Upper lobe of right lung (tissue), 1 donor: ENCODE measurements at places on chromosomes 12 and 14.

DNA sequence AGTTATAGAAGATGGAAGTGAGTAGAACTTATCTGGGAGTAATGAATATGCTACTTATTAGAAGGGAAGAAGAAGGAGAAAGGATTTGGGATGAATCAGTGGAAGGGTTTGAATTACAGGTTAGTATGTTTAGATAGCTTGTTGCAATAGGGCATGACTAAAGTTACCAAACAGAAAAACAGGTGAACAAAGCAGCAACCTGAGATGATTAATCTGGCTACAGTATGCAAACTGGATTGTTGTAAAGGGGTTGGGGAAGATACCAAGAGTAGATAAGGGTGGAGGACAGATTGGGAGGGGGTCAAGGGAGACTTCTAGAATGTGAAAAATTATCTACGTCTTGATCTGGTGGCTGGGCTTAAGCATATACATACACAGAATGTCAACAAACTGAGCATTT, 73.4 kb upstream of the CLEC14A start:
- DNase-seq: no peak

DNA sequence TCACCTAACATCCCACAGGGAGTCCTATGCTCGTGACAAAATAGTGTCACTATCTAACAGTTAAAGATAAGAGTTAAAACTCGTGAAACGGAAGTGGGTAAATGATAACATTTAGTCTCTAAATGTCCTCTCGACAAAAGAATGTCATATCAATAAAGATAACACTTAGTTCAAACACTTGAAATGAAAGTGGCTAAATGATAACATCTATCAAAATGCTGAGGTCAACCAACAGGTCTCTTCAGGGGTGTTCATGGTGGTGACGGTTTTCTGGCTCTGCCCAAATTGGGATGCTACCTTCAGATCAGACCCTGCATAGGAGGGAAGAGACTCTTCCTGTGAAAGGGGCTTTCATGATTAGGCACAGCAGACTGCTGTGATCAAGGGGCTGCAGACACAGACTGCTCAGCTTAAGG, 22.1 kb downstream of the IL26 start:
- no peak for DNase-seq

DNA sequence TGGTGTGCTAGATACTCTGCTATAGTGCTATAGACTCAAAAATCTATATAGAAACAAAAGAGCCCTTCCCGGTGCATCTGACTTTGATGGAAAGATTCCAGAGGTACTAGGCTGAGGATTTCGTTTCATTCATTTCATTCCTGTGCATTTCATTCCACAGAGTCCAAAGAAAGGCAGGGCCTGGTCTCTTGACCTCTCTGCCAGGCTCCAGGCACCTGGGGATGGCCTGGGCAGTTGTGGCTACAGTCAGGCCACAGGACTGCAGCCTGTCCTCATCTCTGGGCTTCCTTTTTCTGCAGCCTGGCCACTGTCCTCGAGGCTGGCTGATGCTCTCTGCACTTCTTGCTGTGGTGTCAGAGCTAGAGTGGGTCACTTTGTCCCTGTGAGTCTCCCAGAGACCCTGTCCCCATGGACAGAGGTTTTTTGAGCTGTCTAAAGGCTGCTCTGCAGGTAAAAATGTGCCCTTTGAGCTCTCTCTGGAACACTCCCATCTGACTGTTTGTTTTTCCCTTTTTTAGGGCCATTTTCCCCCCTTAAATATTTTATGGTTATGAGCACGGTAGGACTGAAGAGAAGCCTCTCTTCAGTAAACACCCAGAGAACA, 3.2 kb upstream of the VDR start:
- DNase-seq: no peak

DNA sequence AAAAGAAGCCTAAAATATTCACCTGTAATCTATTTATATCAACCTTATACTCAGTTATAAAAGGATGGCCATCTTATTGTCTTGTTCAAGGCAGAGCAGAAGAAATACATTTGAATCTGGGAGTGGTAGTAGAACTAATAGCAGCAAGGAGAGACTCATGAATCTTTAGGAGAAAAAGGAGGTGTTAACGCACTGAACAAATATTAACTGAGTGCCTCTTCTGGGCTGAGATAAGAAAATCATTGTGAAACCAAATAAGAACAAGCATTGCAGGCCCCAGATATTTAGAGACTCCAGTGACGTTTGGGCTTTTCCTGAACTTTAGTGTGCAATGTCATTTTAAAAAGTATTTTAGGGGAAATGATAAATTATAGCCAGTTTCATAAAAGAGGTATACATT, 790.6 kb downstream of the DIO2 start:
- no peak for DNase-seq

DNA sequence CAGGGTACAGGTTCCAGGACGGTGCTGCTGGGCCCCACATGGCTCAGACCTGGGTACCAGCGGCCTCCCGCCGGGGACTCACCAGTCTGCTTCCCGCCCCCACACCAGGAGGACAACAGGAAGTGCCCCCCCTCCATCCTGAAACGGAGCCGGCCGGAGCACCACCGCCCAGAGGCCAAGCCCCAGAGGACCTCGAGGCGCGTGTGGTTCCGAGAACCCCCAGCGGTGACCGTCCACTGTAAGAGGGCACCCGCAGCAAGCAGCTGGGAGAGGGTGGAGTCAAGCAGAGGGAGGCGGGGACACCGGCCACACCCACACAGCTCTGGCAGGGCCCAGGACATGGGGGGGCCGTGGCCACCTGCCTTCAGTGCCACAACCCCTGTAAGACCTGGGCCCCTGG, 8.1 kb downstream of the C14orf180 start:
- no peak for DNase-seq

GRCh38 chr14:65462411-65462810, 49.9 kb downstream of the FUT8 start:
- no peak for DNase-seq

GRCh38 chr12:94242901-94243300, 94.5 kb downstream of the PLXNC1 start:
- no peak for DNase-seq

DNA sequence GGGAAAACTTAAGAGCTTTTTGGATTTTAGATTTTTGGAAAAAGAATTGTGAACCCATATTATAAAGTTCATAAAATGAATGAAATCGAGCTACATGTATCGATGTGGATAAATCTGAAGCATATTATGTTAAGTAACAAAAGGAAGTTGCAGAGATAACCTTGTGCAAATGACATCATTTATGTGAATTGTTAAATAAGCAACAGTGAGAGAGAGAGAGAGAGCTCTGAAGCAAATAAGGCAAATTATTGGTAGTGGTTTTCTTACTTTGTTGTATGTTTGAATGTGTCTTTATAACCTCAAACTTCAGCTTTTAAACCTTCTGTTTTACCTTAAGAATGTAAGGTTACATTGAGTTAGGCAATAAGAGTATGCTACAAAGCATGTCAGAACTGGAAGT, 78.8 kb downstream of the ERC1 start:
- no peak for DNase-seq

DNA sequence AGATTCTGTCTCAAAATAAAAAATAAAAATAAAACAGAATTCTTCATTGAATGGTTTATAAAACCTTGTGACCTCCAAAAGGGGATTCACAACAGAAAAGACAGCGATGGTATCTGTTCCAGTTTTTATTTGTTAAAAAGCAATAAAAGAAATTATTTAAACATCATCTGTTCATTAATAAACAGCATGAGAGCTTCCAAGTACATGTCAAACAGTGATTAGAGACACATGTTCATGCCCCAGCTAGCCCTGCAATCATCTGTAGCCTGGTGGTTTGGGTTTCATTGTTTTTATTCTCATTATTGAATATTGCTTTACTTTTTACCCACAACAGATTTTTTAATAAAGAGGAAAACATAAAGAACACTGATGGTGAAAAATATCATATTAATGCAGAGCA, 173.3 kb downstream of the ANO2 start:
- no peak for DNase-seq

DNA sequence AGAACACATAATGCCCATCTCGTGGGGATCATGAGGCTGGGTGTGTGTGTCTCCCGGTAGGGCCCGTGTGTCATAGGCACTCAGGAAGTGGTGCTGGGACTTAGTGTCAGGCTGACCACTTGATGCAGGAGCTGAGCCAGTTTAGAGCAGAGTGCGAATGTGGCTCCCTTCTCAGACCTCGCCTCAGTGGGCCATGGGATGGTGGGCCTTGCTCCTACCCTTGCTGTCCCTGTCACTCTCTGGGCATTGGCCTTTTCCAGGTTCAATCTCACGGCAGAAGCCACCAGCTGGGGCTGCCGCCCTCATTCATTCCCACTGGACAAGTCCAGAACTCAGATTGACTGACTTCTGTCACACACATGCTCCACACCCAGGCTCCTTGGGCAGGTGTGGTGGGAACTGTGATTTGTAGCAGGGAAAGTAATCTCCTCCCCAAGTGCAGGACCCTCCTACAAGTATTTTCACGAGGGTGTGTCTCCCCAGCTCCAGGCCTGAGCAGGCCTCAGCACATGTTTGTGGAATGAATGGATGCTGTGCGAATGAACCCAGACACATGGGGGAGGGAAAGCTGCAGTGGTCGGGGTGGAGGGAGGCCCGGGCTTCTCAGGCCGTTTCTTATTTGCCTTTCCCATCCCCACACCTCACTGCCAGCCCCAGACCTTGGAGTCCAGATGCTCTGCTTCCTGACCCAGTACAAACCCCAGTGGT, 54.9 kb downstream of the BEGAIN start:
- DNase-seq: peak; percentile 28

DNA sequence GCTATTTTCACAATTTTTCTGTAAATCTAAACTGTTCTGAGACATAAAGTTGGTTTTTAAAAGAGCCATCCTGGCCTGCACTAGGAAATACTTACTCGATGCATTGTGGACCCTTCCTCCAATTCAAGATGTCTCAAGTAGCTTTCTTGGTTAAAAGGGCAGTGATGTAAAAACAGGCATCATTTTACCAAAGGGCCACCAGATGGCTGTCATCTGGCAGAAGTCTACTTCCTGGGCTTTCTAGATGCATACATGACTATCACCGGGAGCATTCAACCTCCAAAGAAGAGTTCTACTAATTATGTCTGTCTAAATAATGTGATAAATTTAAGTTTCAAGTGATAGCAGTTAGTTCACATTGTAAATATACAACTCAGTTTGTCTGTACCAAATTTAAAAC, 96.8 kb upstream of the FRMD6 start:
- DNase-seq: no peak

DNA sequence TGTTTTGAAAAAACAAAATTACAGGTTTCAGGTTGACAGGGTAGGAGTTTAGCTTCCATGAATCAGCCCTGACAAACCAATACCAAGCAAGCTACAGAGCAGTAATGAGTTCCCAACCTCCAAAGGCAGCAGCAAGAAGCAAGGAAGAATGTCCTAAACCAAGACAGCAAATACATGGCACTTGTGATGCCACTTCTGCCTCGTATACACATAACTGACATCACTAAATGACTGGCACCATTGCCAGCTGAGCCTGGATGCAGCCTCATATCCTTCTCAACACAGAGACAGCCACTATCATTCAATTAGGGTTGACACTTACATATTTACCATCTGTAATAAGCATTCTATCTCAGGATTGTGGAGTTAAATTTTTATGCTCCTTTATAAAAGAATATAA, 35.0 kb upstream of the MDM1 start:
- no peak for DNase-seq
